ENCODE measurements at places on chromosomes 3 and 15. TPM values are rescaled to one million over a fixed set of nuclear protein-coding genes. Genes with fewer than 3 reads are reported as not detected.

DNA sequence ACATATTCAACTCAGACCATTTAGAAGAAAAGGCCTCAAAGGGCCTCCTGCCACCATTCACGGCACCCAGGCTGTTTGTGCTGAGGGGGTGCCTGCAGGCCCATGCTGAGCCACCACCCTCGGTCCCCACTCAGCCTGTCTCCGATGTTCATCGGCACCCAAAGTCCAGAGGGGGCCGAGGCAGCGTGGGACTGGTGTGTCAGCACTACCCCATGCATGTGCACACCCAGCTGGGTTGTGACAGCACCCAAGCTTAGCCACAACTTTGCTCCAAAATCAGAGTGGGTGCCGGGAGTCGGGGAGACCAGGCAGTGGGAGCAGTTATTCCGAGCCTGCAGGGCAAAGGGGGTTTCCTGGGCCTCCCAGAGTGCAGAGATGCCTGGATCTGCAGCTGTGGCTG is 508.5 kb upstream of the ZNF717 start:
- no peak for DNase-seq
- H3K4me1 ChIP-seq, result no peaks in the 10 kb centered on the region
- H3K27ac ChIP-seq, result no peak overlapping the region
- no peaks in the 10 kb centered on the region for H3K36me3 ChIP-seq
- no peak overlapping the region for H3K4me3 ChIP-seq

KNG1 gene
- not detected for total RNA-seq

ZMYND10 gene
- 5.1 TPM for total RNA-seq

ZNF35 gene
- 3.7 TPM for total RNA-seq

- H3K36me3 ChIP-seq, result peaks cover 11% of the 10 kb centered on the region
- H3K27me3 ChIP-seq, result no peaks in the 10 kb centered on the region
- H3K4me3 ChIP-seq, result no peak overlapping the region
- no peak overlapping the region for H3K27ac ChIP-seq
- H3K4me1 ChIP-seq, result no peaks in the 10 kb centered on the region
- DNase-seq, result no peak
These were observed 55.4 kb downstream of the TMCC1 start for GRCh38 chr3:129838086-129838485.

- H3K4me3 ChIP-seq, result no peak overlapping the region
- no peak overlapping the region for H3K27ac ChIP-seq
- H3K36me3 ChIP-seq, result no peaks in the 10 kb centered on the region
- H3K27me3 ChIP-seq, result peaks cover 63% of the 10 kb centered on the region
- peaks cover 8% of the 10 kb centered on the region for H3K4me1 ChIP-seq
These were observed 1.7 kb downstream of the BNC1 start for GRCh38 chr15:83282776-83283137.

DNA sequence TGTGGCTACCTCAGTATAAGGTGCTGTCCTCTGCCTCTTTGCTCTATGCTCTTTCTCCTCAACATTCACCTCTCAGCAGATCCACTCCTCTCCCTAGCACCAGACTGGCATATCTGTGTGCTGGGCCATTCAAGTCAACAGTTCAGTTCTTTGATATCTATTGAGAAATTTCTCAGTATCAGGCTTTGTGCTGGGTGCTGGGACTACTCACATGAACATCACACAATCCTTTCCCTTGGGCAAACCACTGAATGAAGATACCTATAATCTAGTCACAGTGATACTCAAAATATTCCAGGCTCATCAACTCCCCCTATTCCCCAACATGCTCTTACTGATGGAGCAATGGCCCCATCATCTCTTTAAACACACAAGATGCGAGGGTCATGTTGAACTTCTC is 120.8 kb downstream of the RPL22L1 start:
- DNase-seq, result no peak
- no peaks in the 10 kb centered on the region for H3K36me3 ChIP-seq
- H3K4me3 ChIP-seq, result no peak overlapping the region
- H3K27me3 ChIP-seq, result peaks cover 30% of the 10 kb centered on the region

- H3K4me1 ChIP-seq, result no peaks in the 10 kb centered on the region
- H3K27ac ChIP-seq, result no peak overlapping the region
- peaks cover 26% of the 10 kb centered on the region for H3K36me3 ChIP-seq
- H3K4me3 ChIP-seq, result no peak overlapping the region
These were observed 97.2 kb upstream of the FLNB start for GRCh38 chr3:57910990-57911389.

LMLN gene
- total RNA-seq, result 4.0 TPM

TMEM207 gene
- not detected for total RNA-seq

All from activated CD8-positive, alpha-beta T cell treated with anti-CD3 and anti-CD28 coated beads, Interleukin-2, amount 10 ng/mL, durations not matched to agents 7 days and 5 days (primary cell).